ENCODE measurements at places on chromosomes 2 and 18. TPM values are rescaled to one million over a fixed set of nuclear protein-coding genes. Genes with fewer than 3 reads are reported as not detected.

Gene SPR
- 0.16 TPM for total RNA-seq

Gene NEU4
- 2.2 TPM for total RNA-seq

Gene TOGARAM2
- 53.2 TPM for total RNA-seq

Gene RAD51AP2
- not detected for total RNA-seq

Gene CDKL4
- total RNA-seq: not detected

Gene CAPN14
- total RNA-seq: 0.33 TPM

Gene IL1R2
- total RNA-seq: not detected

Gene WNT10A
- total RNA-seq: 2.9 TPM

Gene CRYGC
- not detected for total RNA-seq

Gene UGT1A4
- not detected for total RNA-seq

Gene RAB6C
- total RNA-seq: not detected

Gene BCL11A
- total RNA-seq: 2.6 TPM

Gene HOXD10
- not detected for total RNA-seq

Gene GAL3ST2
- not detected for total RNA-seq

Gene AAK1
- total RNA-seq: 174 TPM

Gene CYS1
- not detected for total RNA-seq

Gene AAMP
- 61.6 TPM for total RNA-seq

Gene NUP35
- total RNA-seq: 10.5 TPM

Gene RAMP1
- 11.0 TPM for total RNA-seq

Gene LRP1B
- total RNA-seq: not detected

Gene GPR45
- not detected for total RNA-seq

Gene VPS54
- total RNA-seq: 13.5 TPM

Gene NCOA1
- 149 TPM for total RNA-seq

Gene STPG4
- 0.21 TPM for total RNA-seq

Gene SOWAHC
- total RNA-seq: 0.23 TPM

Gene CFAP53
- total RNA-seq: 0.24 TPM

Gene SUCLG1
- total RNA-seq: 61.7 TPM

Gene PSMA8
- not detected for total RNA-seq

Gene STARD7
- total RNA-seq: 106 TPM

Gene ANTXR1
- total RNA-seq: not detected

Gene C2orf76
- total RNA-seq: 21.9 TPM

Gene POTEC
- total RNA-seq: not detected

Gene NEU2
- not detected for total RNA-seq

Gene SLC19A3
- not detected for total RNA-seq

Gene MYO5B
- total RNA-seq: 0.33 TPM

Gene TNFRSF11A
- 6.9 TPM for total RNA-seq

Gene ZBTB7C
- not detected for total RNA-seq

Gene DAPL1
- not detected for total RNA-seq

Gene TDRD15
- 0.27 TPM for total RNA-seq

Gene LCT
- total RNA-seq: not detected

Gene UGT1A1
- total RNA-seq: not detected

Gene SMIM21
- not detected for total RNA-seq

Gene GNLY
- 8,199 TPM for total RNA-seq

Gene LBX2
- 1.7 TPM for total RNA-seq

Gene ARHGAP15
- 165 TPM for total RNA-seq

Gene GPAT2
- total RNA-seq: 2.3 TPM

Gene TMEM37
- total RNA-seq: not detected

Gene DCDC2C
- total RNA-seq: not detected

Gene NT5DC4
- 2.0 TPM for total RNA-seq

Gene MGAT4A
- 91.6 TPM for total RNA-seq

Gene CFAP221
- total RNA-seq: not detected

Gene TUBA4B
- total RNA-seq: not detected

Gene CAVIN2
- total RNA-seq: 1.9 TPM

Gene ICOS
- total RNA-seq: 4.2 TPM

Gene FN1
- total RNA-seq: not detected

Gene UGT1A10
- not detected for total RNA-seq

All from natural killer cell (primary cell).